ENCODE measurements at places on chromosomes 2 and 18. TPM values are rescaled to one million over a fixed set of nuclear protein-coding genes. Genes with fewer than 3 reads are reported as not detected.

Gene HOXD3
- total RNA-seq, result not detected

Gene PPP1R1C
- total RNA-seq, result not detected

Gene LAMA3
- 2.1 TPM for total RNA-seq

Gene SPC25
- total RNA-seq, result 0.44 TPM

All from cardiac ventricle fibroblast (primary cell).